Aorta (tissue), 5 donors: ENCODE measurements at places on chromosomes 4 and X.

DNA sequence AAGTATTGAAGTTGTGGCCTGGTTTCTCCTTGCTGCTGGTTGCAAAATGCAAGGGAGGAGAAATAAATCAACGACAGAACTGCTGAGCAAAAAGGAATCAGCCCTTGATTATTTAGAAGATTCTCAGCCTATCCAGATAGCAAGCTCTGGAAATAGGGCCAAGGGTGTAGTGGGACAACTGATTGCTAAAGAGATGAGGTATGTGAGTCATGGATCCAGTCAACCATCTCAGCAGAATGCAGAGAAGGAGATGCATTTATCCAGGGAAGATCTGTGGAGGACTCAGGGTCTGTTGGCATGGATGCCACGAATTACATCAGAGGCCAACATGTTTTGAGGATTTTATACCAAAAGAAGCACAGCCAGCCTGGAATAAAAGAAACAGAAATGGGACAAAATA, 36.7 kb downstream of the FOXR2 start:
- no peak for DNase-seq

GRCh38 chr4:184641022-184641421, 8.2 kb downstream of the CASP3 start:
- no peak for DNase-seq

GRCh38 chr4:39504538-39504937, 22.7 kb downstream of the UGDH start:
- DNase-seq, result no peak

- DNase-seq, result no peak
Measured at GRCh38 chrX:12978205-12979025, 3.5 kb downstream of the TMSB4X start.
